ENCODE measurements at places on chromosomes 13 and 19.

DNA sequence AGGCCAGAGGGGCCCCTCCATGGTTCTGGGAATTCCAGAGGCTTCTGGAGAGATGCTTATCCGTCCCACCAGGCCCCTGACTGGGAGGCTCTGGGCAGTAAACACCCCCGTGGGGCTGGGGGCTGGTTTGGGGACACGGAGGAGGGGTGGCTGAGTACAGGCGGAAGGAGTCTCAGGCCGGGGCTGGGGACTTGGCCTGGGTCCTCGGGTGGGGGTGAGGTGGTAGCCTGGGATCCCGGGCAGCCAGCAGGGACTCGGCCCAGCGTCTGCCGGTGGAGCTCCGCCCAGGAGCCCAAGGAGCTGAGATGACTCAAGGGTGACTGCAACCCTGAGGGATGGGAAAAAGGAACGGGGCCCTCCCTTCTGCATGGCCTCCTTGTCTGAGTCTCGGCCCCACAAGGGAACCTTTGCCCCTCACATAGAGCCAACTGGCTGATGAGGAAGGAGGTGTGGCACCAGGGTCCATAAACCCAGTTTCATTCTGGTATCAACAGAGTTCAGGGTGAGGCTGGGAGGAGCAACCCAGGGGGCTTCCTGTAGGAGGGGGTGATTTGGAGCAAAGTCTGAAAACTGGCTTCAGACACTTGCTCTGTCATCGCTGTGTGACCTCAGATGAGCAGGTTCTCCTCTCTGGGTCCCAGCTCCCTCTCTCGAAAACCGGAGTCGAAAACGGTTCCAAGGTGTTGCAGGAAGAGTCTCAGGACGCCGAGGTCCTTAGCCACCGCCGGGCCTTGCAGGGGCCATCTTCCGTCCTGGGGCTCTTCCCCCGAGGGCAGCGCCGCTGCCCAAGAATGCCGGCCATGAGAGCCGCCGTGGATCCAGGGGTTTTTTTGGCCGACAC is 809 bp downstream of the MISP start:
- no peak for DNase-seq

GRCh38 chr13:107427536-107427935 is 787.8 kb downstream of the LIG4 start:
- DNase-seq = no peak

DNA sequence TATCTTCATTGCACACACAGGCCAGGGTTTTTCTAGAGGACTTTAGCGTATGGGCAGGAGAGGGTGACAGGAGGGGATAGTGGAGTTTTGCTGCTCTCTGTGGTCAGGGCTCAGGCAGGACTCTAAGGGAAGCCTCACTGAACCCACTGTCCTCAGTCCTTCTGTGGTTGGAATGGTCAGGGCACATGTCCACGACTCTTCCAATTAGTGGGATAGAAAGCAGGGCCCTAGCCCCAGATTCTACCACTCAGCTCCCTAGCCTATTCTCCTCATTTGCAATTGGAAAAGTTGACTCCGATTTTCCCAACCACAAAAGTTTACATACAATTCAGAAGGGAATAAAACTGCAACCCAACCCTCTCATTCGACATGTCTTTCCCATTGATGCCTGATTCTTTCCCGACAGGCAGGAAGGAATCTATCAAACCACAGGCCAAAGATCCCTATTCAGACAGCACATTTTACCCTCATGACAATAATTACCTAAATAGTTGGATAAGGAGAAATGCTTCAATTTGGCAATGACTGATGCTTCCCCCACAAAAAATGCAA is 38.2 kb downstream of the TGDS start:
- DNase-seq = no peak

DNA sequence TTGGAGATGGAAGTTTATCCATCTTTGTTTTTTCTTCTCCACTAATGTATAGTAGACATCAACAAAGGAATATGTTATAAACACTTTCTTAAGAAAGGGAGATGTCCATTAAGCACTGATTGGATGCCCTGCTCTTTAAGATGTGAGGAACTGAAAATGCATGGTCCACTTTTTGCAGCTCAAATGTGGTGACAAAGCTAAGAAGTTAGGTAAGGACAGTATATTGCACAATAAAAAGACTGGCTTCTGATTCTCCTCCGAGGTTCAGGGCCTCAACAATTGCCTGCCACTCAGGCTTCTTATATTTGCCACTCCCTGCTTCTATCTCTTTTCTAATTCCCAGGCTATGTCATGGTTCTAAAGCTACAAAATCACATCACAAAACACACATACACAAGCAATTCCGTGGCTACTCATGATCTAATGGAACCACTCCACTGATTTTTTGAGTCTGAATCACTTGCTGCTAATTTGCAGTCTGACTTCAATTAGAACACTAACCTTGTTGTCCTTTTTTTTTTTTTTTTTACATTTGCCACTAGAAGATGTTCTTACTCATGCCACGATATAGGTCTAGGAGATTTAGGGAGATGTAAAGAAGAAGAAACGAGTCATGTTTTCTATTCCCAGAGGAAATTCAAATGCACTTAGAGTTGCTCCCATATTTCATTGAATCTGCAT is 29.6 kb upstream of the TNFSF11 start:
- no peak for DNase-seq

GRCh38 chr19:6750062-6750461 is 10.6 kb downstream of the TRIP10 start:
- no peak for DNase-seq

GRCh38 chr19:34075661-34076091 is 96.6 kb upstream of the LSM14A start:
- no peak for DNase-seq
